ENCODE measurements at places on chromosomes 4 and X.

- no peak for DNase-seq
These were observed 41.6 kb downstream of the TMEM165 start for GRCh38 chr4:55437356-55437796.

GRCh38 chr4:48421101-48421500 is 62.0 kb upstream of the SLC10A4 start:
- no peak for DNase-seq

DNA sequence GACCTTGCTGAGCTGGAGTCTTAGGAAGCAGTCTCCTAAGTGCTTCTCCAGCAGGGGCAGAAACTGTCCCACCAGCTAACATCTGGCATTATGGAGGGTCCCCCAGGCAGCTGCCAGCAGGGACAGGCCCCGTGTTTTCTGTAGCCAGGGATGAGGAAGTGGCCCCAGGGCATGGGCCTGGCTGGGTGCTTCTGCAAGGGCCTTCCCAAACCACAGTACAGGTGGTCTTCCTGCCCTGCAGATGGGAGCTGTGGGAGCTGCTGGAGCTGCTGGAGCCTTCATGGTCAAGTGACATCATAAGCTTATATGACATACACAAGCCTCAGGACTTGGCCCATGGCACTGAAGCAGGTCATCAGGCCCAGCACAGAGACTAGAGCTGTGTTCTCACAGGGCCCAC is 5.0 kb upstream of the MSANTD1 start:
- DNase-seq, result no peak

- no peak for DNase-seq
These were observed 21.7 kb downstream of the DDIT4L start for GRCh38 chr4:100168521-100168920.

- no peak for DNase-seq
These were observed 274.7 kb upstream of the FGF13 start for GRCh38 chrX:138986235-138986634.

DNA sequence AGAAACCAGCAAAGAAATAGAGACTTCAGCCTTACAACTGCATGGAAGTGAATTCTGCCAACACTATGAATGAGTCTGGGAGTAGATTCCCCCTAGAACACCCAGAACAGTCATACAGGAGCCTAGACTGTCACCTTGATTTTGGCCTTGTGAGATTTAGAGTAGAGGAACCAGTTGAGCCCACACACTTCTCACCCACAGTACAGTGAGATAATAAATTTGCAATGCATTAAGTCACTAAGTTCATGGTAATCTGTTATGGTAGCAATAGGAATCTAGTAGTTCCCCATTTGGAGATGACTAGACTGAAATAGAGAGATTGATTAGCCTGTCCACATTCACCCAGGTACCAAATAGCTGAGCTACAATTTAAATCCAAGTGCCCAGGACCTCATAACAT is 59.0 kb downstream of the FAM13A start:
- DNase-seq, result no peak

- DNase-seq, result no peak
These were observed 153.7 kb downstream of the CLCN4 start for GRCh38 chrX:10310511-10310910.

DNA sequence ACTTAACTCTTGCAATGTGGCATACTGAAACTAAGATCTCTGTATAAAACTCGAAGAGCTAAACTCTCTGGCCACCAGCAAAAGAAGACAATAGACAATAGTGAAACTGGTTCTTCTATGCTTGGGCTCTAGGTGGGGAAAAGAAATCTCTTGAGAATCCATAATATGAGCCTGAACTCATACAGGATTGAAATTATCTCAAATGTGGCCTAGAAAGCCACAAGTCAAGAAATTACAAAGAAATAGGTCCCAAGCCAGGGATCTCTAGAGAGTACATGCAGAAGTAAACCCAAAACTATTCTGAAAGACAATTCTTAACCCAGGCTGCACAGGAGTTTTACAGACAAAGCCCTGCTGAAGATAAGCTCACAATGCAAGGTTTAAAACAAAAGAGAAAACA is 127.4 kb downstream of the ANAPC10 start:
- no peak for DNase-seq

GRCh38 chr4:15951781-15952180 is 11.2 kb downstream of the FGFBP2 start:
- DNase-seq, result no peak

GRCh38 chr4:151620066-151620465 is 140.7 kb downstream of the GATB start:
- no peak for DNase-seq

GRCh38 chr4:144685911-144686310 is 40.0 kb downstream of the HHIP start:
- no peak for DNase-seq

GRCh38 chr4:138816875-138817274 is 198.7 kb upstream of the NOCT start:
- DNase-seq, result no peak

DNA sequence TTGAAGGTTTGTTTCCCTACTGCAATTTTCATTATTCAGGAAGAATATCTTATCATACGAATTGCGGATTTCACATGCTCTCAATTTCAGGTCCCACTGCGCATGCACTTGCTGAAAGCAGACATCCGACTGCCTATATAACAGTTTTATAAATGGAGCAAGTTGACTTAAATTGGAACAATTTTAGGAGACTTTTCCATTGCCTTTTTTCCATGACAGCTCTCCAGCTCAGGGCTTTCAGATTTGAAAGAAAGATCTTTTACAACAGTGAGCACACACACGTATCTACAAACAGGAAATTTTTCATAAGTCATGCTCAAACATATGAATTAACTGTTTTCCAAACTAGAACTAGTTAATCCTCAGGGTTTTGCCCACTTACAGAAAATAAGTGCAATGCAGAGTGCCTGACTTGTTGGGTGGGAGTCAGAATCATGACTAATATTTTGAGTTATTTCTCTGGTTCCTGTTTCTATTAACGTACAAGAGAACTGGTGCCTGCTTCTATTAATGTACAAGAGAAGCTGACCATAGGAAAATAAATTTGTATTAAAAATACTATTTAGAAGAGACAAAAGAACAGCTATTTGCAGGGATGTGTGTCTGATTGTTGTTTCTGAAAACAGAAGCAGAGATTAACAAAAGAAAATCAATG is 137.9 kb downstream of the GPC3 start:
- no peak for DNase-seq

DNA sequence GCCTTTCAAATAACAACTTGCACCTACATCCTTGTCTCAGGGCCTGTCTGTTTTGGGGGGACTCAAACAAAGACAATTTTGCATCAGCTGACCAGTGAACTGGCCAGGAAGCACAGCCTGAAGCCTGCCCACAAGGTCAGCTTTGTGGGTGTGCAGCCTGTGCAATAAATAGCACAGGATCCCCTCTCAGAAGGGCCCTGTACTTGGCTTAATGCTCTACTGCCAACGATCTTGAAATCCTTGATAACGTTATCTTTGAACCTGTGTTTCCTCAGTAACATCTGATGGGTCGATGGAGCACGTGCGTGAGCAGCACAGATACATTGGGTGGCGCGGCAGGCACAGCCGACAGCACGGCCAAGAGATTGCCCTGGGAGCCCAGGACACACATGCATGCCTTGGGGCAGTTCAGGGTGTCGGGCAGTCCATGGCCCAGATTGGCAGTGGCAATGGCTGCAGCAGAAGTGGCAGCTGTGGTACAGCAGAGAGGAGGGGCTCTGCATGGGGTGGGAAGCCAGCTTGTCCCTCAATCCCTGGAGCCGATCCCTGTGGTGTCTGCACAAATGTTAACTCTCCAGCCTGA is 58.8 kb upstream of the ATP6AP2 start:
- DNase-seq, result no peak

GRCh38 chr4:89212666-89213381 is 94.8 kb downstream of the GPRIN3 start:
- DNase-seq, result no peak

DNA sequence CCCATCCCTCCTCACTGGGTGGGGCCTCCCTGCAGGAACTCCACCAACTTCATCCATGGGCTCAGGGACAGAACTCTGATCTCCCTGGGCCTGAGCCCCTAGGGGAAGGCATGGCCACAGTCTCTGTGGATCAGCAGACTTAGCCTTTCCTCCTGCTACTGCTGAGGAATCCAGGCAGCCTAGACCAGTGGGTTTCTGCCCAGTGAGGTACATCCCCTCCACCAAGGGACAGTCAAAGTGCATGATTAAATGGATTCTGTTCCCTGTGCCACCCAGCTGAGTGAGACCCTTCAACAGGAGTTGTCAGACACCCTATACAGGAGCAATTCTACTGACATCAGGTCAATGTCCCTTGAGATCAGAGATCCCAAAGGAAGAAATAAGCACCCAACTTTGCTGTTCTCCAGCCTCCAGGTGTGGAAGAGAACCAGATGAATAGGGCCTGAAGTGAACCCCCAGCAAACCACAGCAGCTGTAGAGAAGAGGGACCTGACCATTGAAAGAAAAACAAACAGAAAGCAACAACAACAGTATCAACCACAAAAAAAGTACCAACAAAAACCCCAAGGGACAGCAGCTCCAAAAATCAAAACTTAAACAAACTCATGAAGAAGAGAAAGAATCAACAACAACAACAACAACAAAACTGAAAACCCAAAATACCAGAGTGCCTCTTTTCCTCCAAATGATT is 84.8 kb downstream of the CHIC1 start:
- DNase-seq, result no peak

GRCh38 chrX:110026099-110026844 is 23.4 kb downstream of the TMEM164 start:
- no peak for DNase-seq

DNA sequence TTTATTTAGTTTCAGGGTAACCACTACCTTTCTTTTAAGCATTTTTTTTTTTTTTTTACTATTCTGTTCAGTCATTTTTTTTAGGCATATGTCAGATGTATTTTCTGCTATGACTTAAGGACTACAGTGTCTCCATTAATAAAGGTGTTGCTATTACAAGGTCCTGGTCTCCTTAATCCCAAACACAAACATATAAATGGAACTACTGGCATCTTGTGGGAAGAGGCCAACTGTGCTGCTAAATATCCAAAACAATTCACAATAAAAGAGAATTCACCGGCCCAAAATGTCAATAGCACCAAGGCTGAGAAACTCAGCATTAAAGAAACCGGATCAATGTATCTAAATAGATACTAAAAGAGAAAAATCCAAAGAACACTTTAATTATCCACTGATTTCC is 26.4 kb downstream of the LCORL start:
- DNase-seq, result no peak

- no peak for DNase-seq
These were observed 534.6 kb downstream of the PPARGC1A start for GRCh38 chr4:23355258-23355657.

GRCh38 chr4:9904976-9905587 is 116.2 kb downstream of the SLC2A9 start:
- no peak for DNase-seq

- DNase-seq, result no peak
These were observed 92.2 kb upstream of the MTM1 start for GRCh38 chrX:150476164-150476699.

DNA sequence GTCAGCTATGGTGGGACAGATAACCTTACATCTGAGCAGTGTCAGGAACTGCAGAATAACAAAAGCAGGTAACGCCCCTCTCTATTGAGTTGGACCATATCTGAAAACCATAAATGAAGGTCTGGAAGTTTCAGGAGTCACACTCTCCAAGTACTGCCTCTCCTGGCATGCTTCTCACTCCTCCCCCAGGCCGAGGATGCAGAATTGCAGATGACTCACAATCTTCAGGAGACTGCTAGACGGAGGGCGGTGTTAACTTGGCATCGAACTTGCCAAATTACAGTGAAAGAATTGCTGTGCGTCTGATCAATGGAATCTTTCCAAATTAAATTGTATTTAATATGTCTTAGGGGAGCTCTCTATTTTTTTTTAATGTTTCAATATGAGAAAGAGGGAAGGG is 67.1 kb upstream of the TRIM2 start:
- no peak for DNase-seq

DNA sequence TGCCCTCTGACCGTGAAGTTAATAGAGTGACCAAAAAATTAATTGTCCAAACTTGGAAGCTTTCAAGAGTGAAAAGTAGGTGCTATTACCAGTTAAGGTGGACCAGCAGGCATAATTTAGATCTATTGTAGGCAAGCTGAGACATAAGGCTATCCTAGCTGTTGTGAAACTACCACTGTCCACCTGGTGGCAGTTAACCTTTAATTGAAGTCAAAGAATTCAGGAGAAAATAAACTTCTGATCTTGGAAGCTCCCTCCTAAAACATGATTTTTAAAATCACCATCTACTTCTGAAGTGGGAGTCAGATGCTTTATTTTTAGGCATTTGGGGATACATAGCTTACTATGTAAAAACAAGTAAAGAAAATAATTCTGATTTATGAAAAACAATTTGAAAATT is 636.3 kb upstream of the HTR2C start:
- no peak for DNase-seq

DNA sequence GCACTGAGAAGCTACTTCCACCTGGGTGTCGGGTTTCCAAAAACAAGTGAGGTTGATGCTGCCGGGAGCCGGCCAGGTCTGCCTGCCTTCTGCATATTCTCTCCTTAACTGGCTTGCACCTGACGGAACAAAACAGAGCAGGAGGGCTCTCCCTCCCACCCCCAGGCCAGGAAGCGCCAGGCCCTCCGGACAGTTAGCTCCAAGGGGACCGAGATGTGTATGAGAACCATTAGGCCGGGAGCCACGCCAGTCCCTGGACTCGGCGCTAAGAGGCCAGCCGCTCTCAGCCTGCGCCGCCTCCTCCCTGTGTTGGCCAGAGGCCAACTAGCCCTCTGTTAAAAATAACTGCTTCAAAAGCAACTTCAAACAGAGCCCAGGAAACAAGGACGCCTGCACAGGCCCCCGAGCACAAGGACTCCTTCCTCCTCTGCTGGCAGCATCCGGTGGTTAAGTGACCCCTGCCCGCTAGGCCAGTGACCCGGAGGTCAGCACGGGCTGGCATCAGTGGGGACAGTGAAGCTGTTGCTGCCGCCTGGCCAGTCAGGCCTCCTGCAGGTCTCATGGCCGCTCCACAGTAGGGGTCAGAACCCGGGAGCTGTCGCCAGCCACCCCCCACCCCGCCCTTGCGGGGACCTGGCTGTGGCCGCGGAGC is 107.9 kb downstream of the ABLIM2 start:
- no peak for DNase-seq

- no peak for DNase-seq
These were observed 144.0 kb upstream of the ADAMTS3 start for GRCh38 chr4:72712997-72713396.

DNA sequence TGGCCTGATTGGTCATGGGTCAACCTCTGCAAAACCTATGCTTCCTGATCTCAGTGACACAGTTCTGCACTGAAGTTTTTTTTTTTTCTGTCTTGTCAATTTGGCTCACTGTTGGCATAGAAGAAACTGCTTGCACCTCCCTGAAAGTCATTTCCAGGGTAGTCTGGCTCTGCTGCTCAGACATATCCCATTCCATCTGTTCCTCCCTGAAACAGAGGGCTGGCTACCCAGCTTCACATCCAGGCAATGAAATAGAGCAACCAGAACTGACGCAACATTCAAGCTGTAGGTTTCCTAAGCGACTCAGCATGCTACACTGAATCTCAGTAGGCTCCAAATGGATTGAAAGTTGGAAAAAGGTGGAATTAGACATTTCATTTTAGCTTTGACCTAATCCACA is 176.8 kb upstream of the MBNL3 start:
- no peak for DNase-seq

GRCh38 chr4:109410776-109411175 is 22.8 kb upstream of the SEC24B start:
- DNase-seq, result no peak
